Sciatic nerve (tissue), 2 donors: ENCODE measurements at places on chromosomes 7 and 10. TPM values are rescaled to one million over a fixed set of nuclear protein-coding genes. Genes with fewer than 3 reads are reported as not detected.

CELF2 gene
- total RNA-seq = 94.9 TPM

DNA sequence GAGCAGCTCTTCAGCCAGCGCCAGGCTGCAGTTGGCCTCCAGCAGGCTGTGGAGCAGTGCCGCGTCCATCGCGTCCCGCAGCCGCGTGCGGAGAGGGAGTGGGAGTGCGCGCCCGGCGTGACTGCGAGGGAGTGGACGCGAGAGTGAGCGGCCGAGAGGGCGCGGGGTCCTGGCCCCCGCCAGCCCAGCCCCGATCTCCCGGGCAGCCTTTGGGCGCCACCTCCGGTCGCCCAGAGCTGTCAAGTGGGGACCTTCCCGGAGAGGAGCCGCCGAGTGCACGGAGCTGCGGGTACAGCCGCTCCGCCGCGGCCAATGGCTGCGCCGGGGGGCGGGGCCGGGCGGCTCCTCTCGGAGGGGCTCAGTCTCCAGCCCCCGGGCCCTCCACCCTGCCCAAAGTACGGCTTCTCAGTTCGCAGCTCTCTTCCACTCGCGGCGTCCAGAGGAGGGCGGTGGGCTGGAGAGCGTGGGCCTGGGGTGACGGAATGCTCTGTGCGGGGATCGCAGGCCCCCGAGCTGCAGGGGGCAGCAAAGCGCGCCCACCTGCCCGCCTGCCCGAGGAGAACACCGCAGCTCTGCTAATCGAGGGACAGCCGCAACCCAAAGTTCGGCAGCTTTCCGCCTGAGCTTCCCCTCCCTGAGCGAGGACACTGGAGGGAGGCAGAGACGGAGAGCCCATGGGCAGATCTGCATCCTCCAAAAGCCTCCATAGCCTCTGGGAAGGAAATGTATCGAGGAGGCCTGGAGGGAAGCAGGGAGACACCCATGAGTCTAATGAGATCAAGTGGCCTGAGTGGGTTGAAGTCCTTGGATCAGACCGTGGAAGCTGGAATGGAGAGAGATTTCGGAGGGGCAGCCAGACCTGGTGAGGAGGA is at the start of gene CRHR2:
CRHR2 (minus strand) TSS at position 245 of the 872 bp plus-strand sequence; CDS start at position 69, 176 bp downstream.
- DNase-seq = no peak

DNA sequence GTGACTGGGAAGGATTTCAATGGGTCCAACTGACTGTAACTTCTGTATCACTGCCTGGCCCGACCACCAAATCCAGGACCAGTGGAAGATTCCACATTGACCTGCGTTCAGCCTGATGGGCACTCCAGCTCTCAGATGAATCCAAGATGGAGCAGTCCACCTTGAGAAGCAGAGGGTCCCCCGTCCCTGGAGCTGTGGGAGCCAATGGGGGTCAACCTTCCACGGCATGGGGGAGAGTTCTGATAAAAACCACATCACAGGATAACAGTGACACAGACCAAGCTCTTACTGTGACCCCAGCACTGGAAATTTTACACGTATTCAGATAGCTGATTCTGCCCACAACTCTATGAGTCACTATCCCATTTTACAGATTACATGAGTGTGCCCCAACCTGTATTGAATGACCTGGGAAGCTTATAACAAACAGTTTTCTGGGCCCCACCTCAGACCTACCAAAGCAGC is 11.2 kb downstream of the ZCCHC24 start:
- peak; percentile 53 for DNase-seq

DNA sequence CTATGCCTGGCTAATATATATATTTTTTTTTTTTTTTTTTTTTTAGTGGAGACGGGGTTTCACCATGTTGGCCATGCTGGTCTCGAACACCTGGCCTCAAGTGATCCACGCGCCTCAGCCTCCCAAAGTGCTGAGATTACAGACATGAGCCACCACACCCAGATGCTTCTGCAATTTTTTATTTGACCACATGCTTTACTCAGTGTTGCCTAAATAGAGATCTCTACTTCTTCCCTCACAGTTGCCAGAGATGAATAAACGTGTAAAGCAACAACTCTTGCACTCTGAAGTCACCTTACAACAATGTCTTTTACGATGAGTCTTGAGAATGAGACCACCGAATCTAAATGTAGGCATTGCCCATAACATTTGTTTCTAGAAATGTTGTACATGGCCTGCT is 107.9 kb upstream of the FRMD4A start:
- DNase-seq = no peak

GPNMB gene
- 145 TPM for total RNA-seq
